ENCODE measurements at places on chromosomes 4 and X. TPM values are rescaled to one million over a fixed set of nuclear protein-coding genes. Genes with fewer than 3 reads are reported as not detected.

The ANXA10 gene
- not detected for total RNA-seq

DNA sequence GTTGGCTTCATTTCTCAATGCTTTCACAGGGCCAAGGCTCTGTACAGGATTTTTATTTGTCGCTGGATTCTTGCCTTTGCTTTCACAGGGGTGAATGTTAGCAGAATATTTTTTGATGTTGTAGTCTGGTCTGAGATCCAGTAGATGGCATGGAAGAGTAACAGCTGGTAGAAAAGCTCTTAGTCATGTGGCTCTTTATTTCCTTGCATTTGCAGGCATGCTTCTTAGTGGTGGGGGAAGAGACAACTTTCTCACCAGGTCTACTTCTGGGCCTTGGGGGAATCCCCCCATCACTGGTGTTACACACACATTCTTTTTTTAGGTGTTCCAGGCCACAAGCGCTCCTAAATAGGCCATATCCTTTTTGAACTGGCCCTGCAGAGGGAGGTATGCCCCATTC is 58.2 kb upstream of the DKK2 start:
- peak; percentile 60 for DNase-seq

The MUC7 gene
- not detected for total RNA-seq

The TRIML1 gene
- not detected for total RNA-seq

DNA sequence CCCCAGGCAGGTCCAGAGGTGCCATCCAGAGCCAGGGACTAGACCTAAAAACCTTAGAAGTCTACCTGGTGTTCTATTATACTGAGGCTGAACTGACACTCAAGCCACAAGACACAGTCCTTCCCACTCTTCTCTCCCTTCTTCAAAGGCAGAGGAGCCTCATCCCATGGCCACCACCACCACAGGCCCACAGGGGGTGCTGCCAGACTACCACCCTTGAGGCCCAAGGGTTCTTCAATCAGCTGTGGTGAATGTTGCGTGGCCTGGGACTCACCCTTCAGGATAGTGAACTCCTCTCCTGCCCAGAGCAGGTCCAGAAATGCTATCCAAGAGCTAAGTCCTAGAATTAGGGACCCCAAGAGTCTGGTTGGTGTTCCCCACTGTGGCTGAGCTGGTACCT is 17.5 kb upstream of the RFC1 start:
- DNase-seq, result no peak

DNA sequence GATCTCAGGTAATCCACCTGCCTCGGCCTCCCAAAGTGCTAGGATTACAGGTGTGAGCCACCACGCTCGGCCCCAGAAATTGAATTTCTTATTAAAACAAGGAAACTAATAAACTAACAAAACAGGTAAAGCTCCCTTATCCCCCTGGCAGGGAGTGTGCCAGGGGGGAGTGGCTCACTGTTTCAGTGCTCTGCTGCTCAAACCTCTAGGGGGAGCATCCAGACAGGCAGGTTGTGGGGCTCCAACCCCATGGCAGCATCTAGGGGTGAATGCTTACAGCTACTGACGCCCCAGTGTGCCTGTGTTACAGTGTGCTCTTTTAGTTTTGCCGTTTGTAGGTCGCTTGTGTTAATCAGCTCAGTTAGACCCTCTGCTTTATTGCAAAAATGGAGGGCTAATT is 605.0 kb downstream of the GABRG1 start:
- DNase-seq, result no peak

DNA sequence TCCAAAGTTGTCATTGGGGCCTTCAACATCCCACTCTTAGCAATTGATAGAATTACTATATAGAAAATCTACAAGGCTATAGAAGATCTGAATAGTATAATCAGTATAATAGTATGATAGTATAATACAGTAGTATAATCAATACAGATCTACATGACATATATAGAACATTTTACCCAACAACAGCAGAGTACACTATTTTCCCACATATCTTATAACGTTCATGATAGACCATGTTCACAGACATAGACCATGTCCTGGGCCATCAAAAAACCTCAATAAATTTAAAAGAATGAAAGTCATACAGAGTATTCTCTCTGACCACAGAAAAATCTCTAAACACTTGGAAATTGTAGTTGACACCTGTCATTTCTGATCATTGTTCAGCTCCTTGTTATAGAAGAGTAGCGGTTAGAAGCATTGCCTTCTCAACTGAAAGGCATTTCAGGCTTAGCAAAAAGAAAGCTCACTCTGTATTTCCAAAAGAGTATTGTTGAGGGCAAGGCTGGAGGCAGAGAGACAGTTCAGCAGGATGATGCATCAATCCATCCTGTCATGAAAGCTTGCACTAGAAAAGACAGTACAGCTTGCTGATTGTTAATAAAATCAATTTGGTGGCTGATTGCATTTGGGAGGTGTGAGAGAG is 38.8 kb upstream of the ARMCX5 start:
- no peak for DNase-seq

- DNase-seq, result no peak
These were observed 95.2 kb downstream of the AMMECR1 start for GRCh38 chrX:110222497-110223257.

GRCh38 chr4:53348046-53348445 is 17.8 kb downstream of the SCFD2 start:
- no peak for DNase-seq

The CDKL2 gene
- total RNA-seq, result 2.9 TPM

The SLITRK2 gene
- under 0.01 TPM for total RNA-seq

The ARHGAP6 gene
- total RNA-seq, result not detected

The CCKAR gene
- total RNA-seq, result not detected

The GAGE12H gene
- not detected for total RNA-seq

The ENPEP gene
- total RNA-seq, result not detected

- no peak for DNase-seq
These were observed 14.0 kb upstream of the FGF5 start for GRCh38 chr4:80252427-80252826.

The COMMD8 gene
- 64.3 TPM for total RNA-seq

GRCh38 chrX:97328853-97329390 is 445.2 kb downstream of the RPA4 start:
- DNase-seq, result no peak

The RTL3 gene
- 1.4 TPM for total RNA-seq

DNA sequence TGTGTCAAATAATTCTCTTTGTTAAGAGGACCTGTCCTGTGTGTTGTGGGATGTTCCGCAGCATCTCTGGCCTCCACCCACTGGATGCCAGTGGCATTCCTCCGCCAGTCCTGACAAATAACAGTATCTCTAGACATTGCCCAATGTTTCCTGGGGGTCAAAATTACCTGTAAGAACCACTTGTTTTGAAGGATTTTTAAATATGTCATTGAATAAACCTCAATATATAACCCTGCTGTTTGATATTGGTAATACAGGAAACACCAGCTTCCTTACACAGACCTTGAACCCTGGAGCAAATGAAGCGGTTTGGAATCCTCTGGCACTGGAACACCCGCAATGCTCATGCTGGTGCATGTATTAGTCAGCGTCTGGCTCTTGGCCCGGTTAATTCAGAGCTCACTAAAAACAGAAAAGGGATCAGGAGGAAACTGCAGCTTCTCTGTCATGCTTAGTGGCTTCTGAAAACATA is 101.3 kb downstream of the TBL1X start:
- peak; percentile 92 for DNase-seq

The ADGRA3 gene
- 12.9 TPM for total RNA-seq

The HHIP gene
- total RNA-seq, result 0.96 TPM

The AREG gene
- 2.4 TPM for total RNA-seq

DNA sequence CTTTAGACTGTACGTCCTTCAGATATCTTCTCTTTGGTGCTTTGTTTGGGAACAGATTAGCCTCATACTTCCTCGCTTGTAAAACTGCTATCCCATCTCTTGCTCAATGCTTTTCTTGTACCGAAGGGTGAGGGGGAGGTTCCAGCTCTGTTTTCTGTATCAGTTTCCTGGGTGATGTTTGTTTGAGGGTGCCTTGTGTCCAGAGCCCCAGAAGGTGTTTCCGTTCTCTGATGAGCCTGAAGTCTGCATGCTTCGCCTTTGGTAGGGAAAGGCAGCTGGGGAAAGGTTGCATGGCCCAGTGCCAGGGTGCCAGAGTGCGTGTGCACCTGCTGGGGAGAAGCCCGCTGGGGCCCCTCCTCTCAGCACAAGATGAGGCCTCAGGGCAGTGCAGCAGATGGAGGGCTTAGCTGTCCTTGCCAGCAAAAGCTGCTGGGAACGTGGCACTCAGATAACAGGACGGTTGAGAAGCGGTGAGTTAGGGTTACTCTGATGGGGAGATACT is 73.7 kb downstream of the TBL1X start:
- DNase-seq, result peak; percentile 54

The TLR7 gene
- not detected for total RNA-seq

- peak; percentile 93 for DNase-seq
These were observed 964 bp upstream of the HMGB2 start for GRCh38 chr4:173334891-173335752.

DNA sequence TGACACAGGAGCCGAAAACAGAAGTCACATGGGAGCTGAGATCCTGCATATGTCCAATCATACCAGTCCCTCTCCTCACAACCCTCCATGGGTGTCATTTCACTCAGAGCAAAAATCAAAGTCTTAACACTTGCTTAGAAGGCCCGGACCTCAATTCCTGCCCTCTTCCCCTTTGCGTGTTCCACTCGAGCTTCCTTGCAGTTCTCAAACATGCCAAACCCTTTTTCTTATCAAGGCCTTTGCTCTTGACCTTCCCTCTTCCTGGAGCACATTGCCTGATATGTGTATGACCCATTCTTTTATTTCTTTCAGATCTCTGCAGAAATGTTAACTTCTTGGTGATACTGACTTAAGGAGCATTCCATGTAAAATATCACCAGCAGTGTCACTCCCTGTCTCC is 87.0 kb upstream of the USP38 start:
- DNase-seq, result no peak

GRCh38 chrX:142327182-142327581 is 122.1 kb upstream of the MAGEC2 start:
- DNase-seq, result no peak
